Renal cortex interstitium (tissue), 15 donors: ENCODE measurements at places on chromosomes 5 and 9. TPM values are rescaled to one million over a fixed set of nuclear protein-coding genes. Genes with fewer than 3 reads are reported as not detected.
A peak's percentile ranks its signal among the peaks of the same experiment; 100 is the strongest.

The MCC gene
- polyA plus RNA-seq: 29.9 TPM

The F2RL1 gene
- 32.4 TPM for polyA plus RNA-seq

The CSF1R gene
- 15.9 TPM for polyA plus RNA-seq

The FOCAD gene
- 26.8 TPM for polyA plus RNA-seq

The MACIR gene
- polyA plus RNA-seq: 19.7 TPM

DNA sequence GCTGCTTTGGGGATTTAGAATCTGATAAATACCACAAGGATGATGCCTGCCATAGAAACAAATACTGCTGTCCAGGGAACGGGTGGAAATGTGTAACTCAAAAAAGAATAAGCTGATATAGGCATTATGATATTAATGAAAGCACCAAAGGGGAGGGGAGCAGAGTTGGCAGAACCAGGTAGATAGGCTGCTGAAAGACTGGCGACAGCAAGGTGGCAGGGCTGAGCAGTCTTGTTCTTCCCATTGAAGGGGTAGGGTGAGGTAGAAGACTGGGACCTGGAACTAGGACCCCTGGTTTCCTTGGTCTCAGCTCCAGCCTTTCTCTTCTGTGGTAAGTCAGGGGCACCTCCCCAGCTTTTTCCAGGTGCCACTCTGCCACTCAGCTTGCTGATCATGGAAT lies 31.4 kb upstream of the TMOD1 start:
- no peak for DNase-seq

DNA sequence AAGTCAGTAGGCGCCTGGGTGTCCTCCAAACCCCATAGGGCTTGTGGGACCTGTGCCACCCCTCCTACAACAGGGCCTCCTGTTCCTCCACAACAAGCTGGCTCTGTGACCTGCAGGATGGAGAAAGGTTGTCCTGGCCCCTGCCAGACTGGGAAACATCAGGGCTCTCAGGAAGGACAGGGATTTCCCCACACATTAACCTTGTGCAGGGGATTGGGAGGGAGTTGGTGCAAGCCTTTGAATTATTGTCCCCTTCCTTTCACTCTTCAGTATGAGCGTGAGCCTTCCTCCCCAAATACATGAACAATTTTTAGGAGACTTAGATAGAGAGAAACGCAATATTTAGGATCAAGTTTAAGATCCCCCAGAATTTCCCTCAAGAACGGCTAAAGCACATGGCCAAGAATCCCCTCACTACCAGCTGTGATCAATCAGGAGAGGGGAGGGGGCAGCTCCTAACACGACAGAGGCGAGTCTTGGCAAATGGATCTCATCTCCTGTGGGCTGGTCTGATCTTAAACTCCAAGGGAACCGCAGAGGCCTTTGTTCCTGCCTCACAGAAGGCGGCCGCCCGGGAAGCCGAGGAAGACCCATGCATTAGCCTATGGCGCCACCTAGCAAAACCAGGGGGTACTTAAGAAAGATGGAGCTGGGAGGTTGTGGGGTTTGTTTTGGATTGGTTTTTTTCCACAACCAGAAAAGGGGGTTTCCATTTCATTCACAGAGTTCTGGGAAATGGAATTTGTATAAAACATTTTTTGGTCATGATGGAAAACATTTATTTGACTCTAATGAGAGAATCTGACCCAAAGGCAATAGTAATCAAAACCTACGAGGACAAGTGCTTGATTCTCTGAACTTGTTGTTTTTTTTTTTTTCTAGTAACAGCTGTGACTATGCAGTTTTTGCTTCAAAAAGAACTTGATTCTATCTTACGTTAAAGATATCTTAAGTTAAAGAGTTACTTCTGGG lies 36.1 kb upstream of the OSMR start:
- peak; percentile 94 for DNase-seq

- no peak for DNase-seq
These were observed 13.0 kb downstream of the NANS start for GRCh38 chr9:98069551-98069950.

GRCh38 chr9:112699230-112699629 lies 18.7 kb downstream of the INIP start:
- DNase-seq: no peak

GRCh38 chr5:134638760-134639201 lies 6.2 kb upstream of the SAR1B start:
- no peak for DNase-seq

DNA sequence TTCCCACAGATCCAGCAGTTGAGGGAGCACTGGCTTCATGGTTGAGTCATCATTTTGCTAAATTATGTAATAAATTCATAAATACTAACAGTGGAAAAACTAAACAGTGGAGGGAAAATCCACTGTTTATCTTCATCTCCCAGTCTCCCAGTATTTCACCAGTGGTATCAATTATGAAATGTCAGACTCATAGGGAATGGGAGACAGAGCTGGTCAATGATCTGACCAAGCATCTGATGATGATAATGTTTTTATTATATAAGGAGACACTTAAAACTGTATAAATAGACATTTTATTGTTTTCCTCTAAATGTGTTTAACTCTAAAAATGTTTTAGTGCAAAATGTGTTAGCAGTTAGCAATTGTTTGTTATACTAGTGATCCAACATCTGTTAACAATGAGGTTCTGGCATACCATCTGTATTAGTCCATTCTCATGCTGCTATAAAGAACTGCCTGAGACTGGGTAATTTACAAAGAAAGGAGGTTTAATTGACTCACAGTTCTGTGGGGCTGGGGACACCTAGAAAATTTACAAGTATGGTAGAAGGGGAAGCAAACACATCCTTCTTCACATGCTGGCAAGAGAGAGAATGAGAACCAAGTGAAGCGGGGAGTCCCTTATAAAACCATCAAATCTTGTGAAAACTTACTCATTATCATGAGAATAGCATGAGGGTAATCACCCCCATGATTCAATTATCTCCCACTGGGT lies 11.8 kb upstream of the REEP5 start:
- no peak for DNase-seq

GRCh38 chr5:89380635-89381034 lies 497.7 kb upstream of the MEF2C start:
- no peak for DNase-seq

GRCh38 chr5:174514983-174515394 lies 209.4 kb upstream of the MSX2 start:
- DNase-seq: no peak

- no peak for DNase-seq
These were observed 5.8 kb downstream of the TNFAIP8 start for GRCh38 chr5:119361594-119362125.

DNA sequence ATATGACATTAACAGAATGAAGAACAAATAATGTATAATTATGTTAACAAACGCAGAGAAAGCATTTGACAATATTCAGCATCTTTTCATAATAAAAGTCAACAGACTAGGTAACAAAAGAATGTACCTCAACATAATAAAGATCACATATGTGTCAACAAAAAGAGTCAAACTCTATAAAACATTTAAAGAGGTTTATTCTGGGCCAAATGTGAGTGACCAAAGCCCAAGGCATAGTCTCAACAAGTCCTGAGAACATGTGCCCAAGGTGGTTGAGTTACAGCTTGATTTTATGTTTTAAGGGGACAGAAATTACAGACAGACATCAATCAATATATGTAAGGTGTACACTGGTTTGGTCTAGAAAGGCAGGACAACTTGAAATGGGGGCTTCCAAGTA lies 19.4 kb downstream of the BTNL8 start:
- DNase-seq: no peak

DNA sequence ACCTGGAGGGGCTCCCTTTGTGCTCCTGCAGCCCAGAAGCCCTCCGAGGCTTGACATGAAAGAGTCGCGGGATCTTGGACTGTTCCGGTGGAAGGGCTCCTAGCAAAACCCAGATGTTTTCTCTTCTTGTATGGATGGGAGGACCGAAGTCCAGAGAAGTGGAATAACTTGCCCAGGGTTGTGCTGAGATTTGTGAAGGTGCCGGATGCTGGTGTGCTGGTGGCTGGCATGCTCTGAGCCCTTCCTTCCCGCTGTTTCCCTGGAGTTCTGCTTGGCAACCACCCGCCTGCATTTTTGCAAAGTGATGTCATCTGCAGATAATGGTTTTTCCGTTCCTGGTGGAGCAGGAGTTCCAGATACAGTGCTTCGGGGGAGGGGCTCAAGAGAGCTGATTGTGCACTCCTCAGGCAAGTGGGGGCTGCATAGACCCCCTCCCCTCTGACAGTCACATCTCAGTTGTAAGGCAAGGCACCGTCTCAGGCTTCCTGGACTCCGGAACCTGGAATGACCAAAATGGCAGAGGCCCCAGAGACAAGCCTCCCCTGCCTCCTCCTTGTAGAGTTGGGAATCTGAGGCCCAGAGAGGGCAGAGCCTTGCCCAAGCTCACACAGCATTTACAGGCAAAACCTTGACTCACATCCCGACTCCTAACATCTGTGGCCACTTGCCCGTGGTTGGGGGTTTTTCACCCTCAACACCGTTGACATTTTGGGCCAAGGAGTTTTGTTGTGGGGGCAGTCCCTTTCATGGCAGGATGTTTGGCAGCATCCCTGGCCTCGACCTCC lies 157.0 kb downstream of the RGS3 start:
- DNase-seq: no peak

- no peak for DNase-seq
These were observed 60.0 kb upstream of the TAF11L2 start for GRCh38 chr5:17438027-17438426.

DNA sequence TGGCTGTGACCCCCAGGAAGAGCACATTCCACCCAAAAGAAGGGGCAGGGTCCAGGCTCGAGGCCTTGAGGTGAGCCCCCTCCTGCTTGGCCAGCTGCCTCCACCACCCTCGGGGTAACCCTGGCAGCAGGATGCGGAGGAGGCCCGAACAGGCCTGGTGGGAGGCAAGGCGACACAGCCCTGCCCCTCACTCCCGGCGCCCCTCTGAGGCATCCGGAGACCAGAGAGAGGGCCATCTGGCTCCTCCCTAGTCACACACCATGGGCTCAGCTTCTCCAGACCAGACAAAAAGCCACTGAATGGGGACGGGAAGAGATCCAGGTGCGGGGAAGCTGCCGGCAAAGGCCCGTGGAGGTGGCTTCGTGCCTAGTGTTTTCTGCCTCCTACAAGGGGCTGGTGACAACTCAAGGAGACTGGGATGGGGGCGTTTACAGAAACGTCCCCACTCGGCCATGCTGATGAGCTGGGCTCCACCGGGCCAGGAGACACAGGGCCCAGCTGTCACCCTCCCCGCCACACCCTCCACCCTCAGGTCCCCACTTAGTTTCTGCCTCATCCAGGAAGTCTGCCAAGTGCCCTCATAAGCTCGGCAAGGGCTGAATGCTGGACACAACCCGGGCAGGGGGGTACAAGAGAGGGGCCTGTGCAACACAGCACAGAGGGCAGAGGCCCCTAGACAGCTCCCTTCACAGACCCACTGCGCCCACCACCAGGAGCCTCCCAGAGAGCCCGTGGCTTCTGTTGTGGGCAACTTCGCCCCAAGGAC lies 41.9 kb downstream of the NACC2 start:
- no peak for DNase-seq

- peak; percentile 54 for DNase-seq
These were observed 60.7 kb downstream of the NRG2 start for GRCh38 chr5:139982157-139982974.

GRCh38 chr5:116989995-116990394 lies 415.4 kb upstream of the SEMA6A start:
- DNase-seq: no peak

DNA sequence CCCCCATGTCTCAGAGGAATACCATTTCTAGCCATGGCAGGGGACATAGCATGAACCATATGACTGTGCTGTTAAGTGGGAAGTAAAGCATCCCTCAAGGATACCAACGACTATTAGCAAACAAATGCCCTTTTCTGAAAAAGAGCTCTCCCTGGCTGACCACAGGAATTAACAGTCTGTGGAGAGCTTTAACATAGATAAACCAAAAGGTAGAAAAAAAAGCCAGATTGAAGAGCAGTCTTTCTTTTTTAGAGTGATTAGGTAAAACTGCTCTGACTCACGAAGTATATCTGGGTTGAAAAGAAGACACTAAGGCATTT lies 532.7 kb upstream of the DMAC1 start:
- no peak for DNase-seq

DNA sequence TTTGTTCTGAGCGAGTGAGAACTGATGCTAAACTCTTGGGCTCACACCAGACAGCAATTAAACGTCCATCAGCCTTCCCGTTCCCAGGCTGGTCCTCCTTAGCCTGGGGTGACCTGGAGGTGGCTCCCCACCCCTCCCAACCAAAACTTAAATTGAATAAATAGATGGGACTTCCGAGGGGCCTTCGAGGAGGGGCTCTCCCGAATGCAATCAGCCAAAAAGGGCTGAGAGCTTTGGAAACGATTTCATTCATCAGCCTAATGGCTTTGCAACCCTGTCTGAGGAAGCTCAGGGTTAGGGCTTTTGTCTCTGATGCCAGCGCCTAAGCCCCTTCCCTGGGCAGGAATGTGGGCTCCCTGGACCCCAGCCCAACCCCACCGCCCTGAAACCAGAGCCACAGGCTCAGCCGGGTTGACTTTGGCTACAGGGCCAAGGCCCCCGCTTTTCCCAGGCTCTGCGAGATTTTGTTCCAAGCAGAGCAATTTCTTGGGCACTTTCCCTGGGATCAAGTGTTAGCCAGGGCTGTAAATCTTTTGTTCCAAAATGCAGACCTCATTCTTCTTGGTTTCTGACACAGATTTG lies 29.2 kb downstream of the LHX3 start:
- no peak for DNase-seq

DNA sequence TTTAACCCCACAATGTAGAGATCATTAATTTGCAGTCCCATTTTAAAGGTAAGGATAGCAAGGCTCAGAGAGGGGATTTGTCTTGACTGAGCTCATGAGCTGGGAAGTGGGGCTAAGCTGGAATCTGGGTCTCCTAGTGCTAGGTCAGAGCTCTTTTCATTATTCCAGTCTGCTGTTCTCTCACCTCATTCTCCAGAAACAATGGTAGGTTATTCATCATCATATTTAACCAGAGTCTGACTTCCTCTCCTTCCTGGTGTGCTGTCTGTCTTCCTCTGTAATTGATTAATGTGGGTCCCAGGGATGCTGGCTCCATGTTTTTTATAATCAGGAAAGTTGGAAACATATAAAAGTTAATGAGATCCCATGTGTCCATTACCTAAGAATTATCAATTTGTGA lies 20.6 kb downstream of the C9orf43 start:
- no peak for DNase-seq

GRCh38 chr5:43676083-43676840 lies 73.3 kb downstream of the NNT start:
- no peak for DNase-seq

GRCh38 chr5:126965487-126965886 lies 64.9 kb downstream of the MARCHF3 start:
- DNase-seq: no peak

GRCh38 chr5:107538331-107538730 lies 132.4 kb downstream of the EFNA5 start:
- DNase-seq: no peak
